Ecto neural progenitor cell (in vitro differentiated cells): ENCODE measurements at places on chromosomes 6 and 20.

DNA sequence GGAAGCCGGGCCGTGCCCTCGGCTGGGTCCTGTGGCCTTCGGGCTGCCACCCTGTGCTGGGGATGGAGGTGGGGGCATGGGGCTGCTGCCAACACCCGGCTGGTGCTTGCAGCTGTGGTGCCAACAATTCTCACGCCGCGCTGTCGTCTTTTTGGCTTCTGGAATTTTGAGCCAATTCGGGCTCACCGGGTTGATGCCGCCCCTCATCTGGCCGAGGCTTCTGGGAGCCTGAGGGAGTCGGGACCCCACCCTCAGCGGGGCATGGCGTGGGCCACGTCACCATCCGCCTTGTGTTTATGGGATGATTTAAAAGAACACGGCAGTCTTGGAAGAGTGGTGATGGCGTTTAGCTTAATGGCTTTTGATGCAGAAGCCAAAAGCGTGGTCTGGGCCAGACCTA lies 8.7 kb upstream of the NPBWR2 start:
- no peak for DNase-seq

DNA sequence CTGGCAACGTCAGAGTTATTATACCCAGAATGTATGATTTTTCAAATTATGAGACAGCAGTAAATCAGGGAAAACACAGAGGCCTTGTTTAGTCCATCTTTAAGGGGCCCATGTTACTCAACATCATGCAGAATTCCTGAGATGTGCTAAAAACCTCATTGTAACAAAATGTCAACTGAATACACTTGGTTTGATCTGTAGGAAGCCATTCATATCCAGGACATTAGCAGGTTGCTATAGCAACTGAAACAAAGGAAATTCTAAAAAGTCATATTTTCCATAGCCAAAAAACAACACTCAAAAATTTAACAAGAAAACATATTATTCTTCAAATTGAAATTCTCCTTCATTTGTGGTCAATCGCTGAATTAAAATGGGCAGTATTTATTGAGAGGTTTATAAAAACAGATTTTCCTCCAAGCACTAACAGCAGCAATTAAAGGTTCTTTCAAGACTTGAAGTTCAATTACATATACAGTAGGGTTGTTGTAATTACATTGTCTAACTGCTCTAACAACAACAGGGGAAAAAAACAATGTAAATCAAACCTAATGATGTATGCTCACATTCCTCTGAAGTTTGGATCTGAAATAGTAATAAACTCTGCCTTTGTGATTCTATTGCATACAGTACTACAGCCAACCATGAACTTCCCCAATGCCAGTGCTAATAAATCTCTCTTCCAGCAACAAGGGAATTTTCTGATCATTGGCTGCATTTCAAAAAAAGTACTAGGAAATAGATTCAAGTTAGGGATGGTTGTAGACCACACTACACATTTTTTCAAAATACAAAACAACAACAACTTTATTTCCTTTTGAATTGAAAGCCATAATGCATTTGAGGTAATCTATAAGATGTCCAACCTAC lies 34.9 kb downstream of the COL12A1 start:
- no peak for DNase-seq

DNA sequence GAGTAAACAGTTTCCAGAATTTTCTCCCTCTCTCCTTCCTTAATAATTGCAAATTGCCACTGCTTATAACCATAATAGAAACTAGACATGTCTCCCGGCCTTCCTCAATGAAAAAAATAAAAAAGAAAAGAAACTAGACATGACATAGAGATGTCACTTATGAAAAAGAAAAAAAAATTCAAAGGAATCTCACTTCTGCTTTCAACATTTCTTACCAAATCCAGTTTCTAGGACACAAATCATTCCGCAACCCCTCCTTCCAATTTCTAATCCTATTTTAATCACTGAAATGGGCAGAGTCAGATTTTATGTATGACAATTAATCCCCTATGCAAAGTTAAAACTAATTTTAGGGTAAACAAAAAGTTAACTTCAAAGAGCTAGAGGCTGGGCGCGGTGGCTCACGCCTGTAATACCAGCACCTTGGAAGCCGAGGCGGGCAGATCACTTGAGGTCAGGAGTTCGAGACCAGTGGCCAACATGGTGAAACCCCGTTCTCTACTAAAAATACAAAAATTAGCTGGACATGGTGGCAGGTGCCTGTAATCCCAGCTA lies 40.1 kb upstream of the EEF1A1 start:
- no peak for DNase-seq

DNA sequence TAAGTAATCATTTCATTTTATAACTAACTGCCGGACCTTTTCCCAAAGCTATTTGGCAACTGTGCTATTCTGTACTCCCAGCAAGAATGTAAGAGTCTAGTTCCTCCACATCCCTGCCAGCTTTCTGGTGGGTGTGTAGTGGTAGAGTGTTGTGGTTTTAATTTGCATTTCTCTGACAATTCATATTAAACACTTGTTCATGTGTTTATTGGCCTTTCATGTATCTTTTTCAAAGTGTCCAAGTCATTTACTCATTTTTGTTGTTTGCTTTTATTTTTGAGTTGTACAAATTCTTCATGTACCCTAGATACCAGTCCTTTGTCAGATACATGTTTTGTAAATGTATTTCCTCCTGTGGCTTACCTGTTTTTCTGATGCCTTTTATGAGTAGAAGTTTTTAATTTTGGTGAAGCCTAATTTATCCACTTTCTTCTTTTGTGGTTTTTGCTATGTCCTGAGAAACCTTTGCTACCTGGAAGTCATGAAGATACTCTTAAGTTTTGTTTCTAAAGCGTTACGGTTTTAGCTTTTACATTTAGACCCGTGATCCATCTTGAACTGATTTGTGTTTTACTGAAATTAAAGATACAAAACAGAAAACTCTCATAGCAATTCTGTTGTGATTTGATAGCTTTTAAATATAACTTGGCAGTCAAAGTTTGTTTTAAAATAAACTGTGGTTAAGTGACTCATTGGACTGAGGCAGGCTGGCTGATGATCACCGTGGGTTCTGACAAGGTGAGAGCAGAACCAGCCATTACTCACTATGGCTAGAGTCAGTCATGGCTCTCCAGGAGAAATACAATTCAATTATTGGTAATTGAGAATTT lies 8.0 kb downstream of the MYLIP start:
- no peak for DNase-seq

GRCh38 chr6:148263010-148263409 lies 79.6 kb upstream of the SASH1 start:
- DNase-seq: no peak

- DNase-seq: peak; percentile 39
Measured at GRCh38 chr20:37562695-37563480, 35.2 kb upstream of the BLCAP start.

GRCh38 chr20:9395971-9396370 lies 118.4 kb upstream of the LAMP5 start:
- no peak for DNase-seq
